ENCODE measurements at places on chromosomes 5 and 9.

- DNase-seq, result no peak
Observed at GRCh38 chr5:85441853-85442252, 1057.2 kb upstream of the EDIL3 start.

DNA sequence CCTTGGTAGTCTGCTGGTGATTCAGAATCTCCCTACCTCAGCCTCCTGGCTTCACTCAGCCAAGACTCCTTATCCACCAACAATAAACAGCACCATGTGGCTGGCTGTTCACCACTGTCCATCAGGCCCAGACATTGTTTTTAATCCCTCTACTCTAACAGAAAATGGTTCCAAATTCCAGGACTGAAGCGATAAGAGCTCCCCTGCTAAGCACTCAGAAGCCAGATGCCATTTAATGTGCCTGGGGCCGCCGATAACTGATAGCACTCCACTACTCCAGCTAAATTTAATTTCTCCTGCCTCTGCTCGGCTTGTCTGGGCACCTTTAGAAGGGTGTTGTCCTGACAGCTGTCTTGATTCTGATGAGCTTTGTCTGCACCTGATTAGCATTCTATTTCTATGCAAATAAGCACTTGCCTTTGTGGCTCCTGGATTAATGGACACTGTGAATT, 47.1 kb downstream of the ZNF622 start:
- DNase-seq, result no peak

GRCh38 chr5:37836592-37837413, 3.0 kb downstream of the GDNF start:
- no peak for DNase-seq

- no peak for DNase-seq
Observed at GRCh38 chr5:167796672-167797071, 494.8 kb upstream of the WWC1 start.

- DNase-seq, result no peak
Observed at GRCh38 chr9:616694-617093, 224.8 kb upstream of the DMRT1 start.

GRCh38 chr5:89236900-89237299, 353.9 kb upstream of the MEF2C start:
- no peak for DNase-seq

DNA sequence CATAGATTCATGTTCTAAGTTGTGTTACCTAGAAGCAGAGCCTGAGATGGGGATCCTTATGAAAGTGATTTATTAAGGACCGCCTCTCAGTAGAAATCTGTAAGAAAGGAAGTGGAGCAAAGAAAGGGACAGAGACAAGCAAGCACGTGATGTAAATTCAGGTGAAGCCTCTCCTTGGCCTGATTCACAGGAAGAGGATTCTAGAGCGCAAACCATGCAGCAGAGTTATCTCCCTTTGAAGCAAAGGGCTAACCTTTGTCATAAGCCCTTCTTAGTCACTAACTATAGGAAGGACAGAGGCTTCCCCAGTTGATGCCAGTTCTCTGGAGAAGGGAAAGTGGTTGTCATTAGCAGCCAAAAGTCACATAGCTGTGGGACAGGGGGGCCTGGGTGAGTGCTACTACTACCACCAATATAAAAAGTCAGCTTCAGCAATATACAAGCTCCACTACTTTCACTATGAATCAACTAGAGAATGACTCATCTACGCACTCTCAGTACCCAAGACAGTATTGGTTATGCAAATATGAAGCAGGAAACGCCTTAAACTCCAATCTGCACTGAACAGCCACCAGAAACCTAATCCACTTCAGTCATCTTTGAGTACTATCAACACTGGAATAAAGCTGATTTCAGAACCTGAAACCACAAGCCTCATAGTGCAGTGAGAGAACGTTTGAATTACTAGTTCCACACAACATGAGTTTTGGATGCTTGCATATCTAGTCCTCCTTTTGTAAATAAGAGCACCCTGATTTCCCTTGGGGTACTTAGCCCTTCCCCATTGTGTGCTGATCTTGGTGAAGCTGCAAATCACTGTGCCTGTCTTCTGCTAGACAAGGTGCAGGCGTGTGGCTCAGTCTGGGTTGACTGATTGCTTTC, 162.7 kb downstream of the ZNF608 start:
- no peak for DNase-seq

DNA sequence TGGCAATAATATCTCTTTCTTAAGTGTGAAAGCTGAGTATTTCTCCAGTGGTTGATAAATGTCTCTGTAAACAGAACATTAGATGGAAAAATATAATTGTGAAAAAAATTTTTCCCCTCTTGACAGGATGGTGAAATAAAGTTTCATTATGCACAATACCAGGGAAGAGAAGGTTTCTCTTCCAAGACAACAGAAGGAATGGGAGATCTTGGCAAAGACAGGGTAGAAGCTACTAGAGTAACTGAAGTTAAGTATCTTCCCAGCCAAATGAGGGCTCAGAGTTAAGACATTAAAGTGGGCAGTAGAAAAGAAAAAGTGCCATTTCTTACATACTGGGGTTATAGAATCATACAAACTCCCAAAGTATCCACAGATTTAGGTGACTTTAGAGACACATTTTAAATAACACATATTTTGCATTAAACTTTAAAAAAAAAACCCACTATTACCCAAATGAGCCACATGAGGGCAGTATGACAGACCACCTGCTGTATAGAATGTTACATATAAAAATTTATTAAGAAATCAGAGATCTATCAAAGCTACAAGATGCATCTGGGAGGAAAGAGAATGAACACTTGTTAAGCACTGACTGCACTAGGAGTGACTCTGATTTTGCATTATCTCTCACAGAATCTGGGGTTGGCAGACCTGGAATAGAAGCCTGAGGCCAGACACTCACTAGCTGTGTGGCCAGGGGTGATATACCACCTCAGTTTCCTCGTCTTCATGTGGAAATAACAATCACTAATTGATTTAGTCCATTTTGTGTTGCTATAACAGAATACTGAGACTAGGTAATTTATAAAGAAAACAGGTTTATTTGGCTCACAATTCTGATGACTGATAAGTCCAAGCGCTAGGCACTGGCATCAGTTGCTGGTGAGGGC, 98.5 kb downstream of the ARSB start:
- peak; percentile 28 for DNase-seq

GRCh38 chr9:2749485-2749884, 32.2 kb downstream of the KCNV2 start:
- DNase-seq, result no peak

GRCh38 chr5:69368458-69369339, 621 bp downstream of the AK6 start:
- DNase-seq, result no peak

- DNase-seq, result no peak
Observed at GRCh38 chr5:88657136-88657535, 225.8 kb downstream of the MEF2C start.

DNA sequence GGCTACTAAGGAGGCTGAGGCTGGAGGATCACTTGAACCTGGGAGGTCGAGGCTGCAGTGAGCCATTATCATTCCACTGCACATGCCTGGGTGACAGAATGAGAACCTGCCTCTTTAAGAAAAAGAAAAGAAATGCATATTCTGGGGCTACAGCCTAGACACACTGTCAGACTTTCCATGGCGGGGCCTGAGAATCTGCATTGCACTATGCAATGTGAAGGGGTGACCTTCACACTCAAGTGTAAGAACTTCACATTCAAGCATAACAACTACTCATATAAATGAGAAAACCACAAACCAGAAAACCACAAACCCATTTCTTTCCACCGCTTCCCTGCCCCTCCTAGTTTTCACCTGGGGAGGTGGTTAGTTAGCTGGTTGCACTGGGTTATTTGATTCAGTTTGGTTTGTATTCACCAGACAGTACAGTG, 18.0 kb upstream of the FBP2 start:
- DNase-seq, result peak; percentile 25

DNA sequence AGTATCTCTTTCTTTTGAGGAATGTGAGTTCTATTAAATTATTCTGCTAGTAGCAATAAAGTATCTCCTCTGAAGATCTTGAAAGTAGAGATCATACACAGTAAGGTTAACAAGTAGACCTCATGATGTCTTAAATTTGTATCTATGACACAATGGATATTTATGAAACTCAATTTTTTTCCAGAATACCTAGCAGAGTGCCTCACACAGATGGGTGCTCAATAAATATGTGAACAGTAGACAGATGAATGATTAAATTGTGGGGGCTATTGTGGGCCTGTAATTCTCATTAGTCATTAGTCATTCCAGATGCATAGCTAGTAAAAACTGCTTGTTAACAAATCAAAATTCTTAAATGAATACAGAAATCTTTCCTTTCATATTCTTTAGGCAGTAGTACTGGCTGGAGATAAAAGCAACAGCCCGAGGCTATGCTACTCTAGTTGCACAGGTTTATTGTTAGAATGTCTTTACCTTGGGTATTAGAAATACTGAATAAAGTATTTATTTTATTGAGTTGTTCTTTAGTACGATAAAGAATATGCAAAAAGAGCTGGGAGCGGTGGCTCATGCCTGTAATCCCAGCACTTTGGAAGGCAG, 22.0 kb downstream of the CHD1 start:
- DNase-seq, result no peak

- no peak for DNase-seq
Observed at GRCh38 chr5:115243412-115243811, 19.3 kb downstream of the PGGT1B start.

GRCh38 chr9:91963711-91964240, 13.7 kb upstream of the ROR2 start:
- DNase-seq, result no peak

DNA sequence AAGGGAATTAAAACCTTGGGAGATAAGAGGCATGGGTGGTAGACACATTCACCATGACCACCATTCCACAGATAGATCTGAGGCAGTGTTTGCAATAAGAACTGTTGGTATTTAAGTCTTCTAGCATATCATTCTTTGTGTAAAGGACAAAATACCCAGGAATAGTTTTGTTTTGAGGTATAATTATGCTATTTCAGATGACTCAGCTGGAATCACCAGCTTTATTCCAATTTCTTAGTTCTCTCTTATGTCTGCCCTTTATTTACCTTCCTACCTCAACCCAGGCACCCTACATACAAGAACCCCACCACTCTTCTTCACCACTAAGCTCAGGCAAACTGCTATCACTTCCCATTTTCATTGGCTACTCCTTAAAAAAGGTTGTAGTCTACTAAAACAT, 94.7 kb upstream of the TRIO start:
- DNase-seq, result no peak

GRCh38 chr5:141715346-141715905, 33.4 kb upstream of the ARAP3 start:
- DNase-seq, result no peak

GRCh38 chr9:14799030-14799429, 76.5 kb upstream of the CER1 start:
- no peak for DNase-seq

GRCh38 chr5:150133581-150134197, 22.0 kb downstream of the PDGFRB start:
- DNase-seq, result no peak

GRCh38 chr5:95784514-95785302, 37.8 kb downstream of the GLRX start:
- no peak for DNase-seq

GRCh38 chr5:125316391-125316790, 570.0 kb upstream of the ZNF608 start:
- DNase-seq, result no peak

DNA sequence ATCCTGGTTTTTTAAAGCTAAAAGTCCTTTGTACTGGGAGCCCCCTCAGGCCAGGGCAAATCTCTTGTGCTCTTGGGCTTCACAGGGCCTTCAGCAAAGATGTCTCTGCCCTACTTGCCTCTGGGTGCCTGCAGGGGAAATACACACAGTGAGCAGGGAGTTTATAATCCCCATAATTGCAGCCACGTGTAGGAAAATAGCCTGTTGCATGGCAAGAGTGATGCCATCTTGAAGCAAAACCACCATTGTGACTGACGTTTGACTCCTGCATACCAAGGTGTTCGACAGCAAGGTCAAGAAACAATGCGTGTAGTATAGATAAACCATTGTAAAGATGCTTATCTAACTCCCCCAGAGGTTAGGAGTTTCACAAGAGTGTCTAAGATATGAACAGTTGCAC, 11.4 kb upstream of the IL3 start:
- DNase-seq, result no peak

- DNase-seq, result no peak
Observed at GRCh38 chr5:130545291-130545690, 619.8 kb downstream of the HINT1 start.

DNA sequence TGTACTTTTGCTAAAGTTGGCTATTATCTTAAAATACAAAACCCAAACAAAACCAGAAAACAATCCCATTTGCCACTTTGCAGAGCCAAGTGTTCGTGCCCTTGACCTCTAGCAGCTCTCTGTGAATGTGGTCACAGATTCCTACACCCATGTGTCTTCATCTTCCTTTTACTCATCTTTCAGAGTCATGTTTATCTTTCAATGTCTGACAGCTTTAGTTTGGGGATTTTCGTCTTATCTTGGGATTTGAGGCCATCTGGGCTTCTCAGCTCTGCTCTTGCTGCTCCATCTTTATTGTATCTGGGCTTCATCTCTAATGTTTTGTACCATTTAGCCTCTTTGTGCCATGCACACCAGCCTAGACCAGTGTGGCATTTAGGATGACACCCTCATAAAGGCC, 81.0 kb downstream of the DAPK1 start:
- DNase-seq, result no peak

DNA sequence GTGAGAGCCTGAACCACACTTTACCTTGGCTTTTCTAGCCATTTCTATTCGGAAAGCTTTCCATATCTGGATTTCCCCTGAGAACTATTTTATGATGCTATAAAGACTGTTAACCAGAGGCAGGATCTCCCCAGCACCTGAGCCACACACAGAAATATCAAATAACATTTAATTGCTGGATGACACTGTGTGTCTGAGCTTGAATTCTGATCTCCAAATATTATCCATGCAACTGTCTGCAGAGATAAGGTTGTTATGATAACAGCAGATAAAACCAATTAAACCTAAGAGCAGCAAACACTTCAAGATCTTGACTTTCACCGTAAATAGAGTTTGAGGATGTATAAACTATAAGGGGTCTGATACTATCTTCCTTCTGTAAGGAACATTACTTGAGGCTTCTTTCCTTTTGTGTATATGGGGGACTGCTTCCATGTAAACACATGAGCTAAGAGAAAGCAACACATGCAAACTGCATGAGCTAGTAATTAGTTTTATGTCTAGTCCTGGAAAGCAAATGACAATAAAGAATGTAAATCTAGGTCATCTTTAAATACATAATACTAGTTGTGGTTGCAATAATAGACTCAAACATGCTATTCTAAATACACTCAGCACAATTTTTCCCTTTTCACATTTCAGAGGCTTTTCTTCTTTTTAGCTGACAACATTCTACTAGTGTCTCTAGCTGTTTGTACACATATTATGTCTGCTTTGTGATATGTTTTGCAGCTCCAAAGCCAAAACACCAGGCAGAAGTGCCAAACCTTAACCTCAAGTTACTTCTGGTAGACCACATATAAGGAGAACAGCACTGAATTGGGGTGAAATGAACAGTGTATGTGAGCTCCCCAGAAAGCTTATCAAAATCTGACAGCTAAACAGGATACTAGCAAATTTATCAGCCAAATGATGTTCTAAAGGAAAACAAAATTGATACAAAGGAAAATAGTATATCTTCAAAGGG, 136.5 kb downstream of the EFNA5 start:
- no peak for DNase-seq

Measured in CD8-positive, alpha-beta T cell (primary cell).